C1 segment of cervical spinal cord (tissue), 14 donors: ENCODE measurements at places on chromosomes 1 and 21.

DNA sequence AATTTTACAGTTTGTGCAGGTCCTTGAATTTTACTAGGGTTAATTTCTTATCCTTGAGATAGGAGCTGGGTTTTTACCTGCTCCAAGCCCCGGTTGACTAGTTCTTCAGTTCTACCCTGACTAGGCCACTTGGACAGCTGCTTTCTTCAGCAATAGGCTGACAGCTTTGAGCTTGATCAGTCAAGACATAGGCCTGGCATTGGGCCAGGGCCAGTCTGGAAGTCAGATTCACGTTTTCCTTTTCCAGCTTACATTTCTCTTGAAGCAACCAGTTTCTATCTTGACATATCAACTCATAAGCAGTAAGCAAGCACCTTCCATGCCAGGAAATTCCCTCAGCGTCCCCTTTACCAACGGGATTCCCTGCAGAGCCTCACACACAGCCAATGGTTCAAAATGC lies 63.7 kb upstream of the AJAP1 start:
- no peak for DNase-seq

DNA sequence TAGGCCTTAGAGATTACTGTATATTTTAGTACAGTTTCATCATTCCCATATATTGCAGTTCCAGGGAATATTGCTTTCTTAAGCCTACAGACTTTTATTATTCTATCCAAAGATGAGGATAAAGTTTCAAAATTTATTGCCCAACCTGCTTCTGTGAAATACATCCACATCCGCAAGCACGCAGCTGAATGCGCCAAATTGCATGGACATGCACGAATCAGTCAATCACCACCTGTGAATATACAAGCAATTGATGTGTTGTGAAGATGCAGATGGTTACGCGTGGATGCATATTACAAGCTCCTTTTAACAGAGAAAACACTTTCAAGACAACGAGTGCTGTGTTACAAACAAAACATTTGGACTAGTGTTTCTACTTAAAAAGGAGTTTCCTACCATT lies 577.8 kb upstream of the PLXNA2 start:
- DNase-seq = no peak

- DNase-seq = no peak
These were observed 354.6 kb downstream of the PTPRU start for GRCh38 chr1:29590583-29591565.

DNA sequence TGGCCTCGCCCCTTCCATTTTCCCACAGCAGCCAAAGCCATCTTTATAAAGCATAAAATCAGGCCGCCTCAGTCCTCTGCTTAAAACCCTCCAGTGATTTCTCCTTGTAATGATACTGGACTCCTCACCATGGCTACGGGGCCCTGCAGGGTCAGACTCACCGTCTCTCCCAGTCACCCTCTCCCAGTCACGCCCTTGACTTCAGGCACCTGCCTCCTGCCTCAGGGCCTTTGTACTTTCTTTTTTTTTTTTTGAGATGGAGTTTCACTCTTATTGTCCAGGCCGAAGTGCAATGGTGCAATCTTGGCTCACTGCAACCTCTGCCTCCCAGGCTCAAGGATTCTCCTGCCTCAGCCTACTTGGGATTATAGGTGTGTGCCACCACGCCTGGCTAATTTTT lies 47.8 kb downstream of the PIK3CD start:
- no peak for DNase-seq

GRCh38 chr1:182169203-182169602 lies 107.7 kb upstream of the ZNF648 start:
- DNase-seq = no peak

GRCh38 chr1:236724506-236724905 lies 38.2 kb downstream of the ACTN2 start:
- DNase-seq = no peak

- DNase-seq = no peak
These were observed 75.5 kb upstream of the ATP5PO start for GRCh38 chr21:33991133-33991532.

- no peak for DNase-seq
These were observed 17.0 kb downstream of the CAMK1G start for GRCh38 chr1:209600541-209600940.

- DNase-seq = no peak
These were observed 363.6 kb upstream of the CAMK1G start for GRCh38 chr1:209219791-209220524.

- no peak for DNase-seq
These were observed 23.1 kb downstream of the RHEX start for GRCh38 chr1:206075786-206076755.

DNA sequence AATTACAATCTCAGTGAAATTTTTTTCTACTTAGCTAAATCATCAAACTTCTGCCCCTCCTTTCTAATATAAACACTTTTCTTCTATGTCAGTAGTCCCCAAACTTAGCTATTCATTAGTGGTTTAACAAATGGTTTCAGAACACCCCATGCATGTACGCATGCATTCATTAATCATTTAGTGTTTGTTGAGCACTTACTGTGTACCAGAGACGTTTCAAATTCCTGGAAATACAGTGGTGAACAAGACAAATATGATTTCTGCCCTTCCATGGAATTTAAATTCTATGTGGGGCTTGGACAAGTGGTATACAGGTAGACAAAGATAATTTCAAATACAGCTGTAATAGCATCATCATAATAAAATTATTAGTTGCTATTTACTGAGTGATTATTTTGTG lies 1.5 kb downstream of the ZBTB40 start:
- DNase-seq = no peak

GRCh38 chr1:5394111-5394510 lies 598.1 kb downstream of the NPHP4 start:
- DNase-seq = no peak

DNA sequence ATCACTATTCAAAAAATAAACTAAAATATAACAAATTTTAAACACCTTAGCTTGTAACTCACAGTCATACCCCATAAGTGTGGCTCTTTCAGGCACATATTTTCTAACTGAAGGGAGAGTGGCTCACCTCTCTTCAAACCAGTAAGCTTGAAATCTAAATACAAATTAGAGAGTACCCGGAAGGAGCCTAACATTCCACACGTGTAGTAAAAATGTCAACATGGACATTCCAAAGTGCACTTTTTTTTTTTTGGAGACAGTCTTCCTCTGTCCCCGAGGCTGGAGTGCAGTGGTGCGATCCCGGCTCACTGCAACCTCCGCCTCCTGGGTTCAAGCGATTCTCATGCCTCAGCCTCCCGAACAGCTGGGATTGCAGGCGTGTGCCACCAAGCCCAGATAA lies 275.6 kb upstream of the ADGRL2 start:
- DNase-seq = no peak

- no peak for DNase-seq
These were observed 27.8 kb upstream of the IFNAR2 start for GRCh38 chr21:33201956-33202355.

DNA sequence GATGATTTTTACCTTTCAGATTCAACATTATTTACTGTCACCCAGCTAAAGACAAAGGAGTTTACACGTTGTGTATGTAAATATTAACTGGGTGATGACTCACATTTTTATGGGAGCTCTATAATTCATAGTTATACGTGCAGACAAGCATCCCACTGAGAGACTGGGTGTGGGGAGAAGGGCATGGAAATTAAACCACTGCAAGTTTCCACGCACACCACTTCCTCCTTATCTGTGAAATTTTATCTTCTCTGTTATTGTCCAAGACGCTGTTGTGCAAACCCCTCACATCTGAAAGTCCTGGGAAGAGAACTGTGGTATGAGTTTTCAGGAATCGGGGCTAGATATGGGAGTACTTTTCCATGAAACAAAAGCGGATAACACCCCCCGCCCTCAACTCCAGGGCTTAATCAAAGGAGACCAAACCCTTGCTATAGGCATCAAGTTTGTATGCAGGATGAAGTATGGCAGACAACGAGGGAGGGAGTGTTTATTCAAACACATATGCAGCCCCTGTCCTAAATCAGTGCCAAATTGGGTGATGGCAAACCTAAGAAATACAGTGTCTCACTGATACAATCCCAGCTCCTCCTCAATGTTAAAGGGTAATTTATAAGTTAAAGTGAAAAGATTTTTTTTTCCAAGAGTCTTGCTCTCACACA lies 23.3 kb upstream of the DPT start:
- no peak for DNase-seq

DNA sequence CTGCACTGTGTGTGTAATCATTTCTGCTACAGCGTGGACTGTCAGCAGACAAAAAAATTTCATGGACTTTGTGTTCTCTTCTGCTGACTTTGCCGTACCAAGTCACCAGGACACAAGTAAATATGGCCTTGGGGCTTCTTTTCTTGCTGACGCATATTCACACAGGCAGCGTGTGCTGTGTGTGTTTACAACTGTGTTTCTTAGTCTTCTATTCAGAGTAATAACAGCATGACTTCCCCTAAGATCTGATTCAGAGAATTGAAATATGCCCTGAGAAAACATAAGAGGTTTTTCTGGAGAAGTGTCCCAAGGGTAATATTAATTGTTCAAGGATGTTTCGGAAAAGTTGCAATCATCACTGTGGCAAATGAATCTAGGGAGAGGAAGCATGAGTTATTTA lies 47.1 kb upstream of the DYNLT5 start:
- DNase-seq = no peak

GRCh38 chr1:21894034-21894881 lies 42.9 kb downstream of the HSPG2 start:
- DNase-seq = no peak

DNA sequence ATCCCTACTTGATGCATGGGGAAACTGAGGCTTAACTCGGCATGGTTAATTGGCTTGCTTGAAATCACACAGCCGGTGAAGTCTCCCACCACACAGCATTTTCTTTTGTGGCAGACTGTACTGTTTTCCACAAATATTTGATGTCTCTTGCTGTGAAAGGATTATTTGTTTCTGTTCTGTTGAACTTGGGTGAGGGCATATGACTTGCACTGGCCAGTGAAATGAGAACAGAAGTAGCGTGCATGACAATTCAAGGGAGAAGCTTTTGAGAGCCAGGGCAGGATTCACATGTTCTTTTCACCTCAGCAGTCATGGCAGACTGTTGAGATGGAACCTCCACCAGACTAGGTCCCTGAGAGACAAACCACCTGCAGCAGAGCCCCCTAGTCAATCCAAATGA lies 11.7 kb upstream of the AK2 start:
- DNase-seq = no peak

GRCh38 chr1:16258591-16259135 lies 21.7 kb upstream of the CPLANE2 start:
- DNase-seq = no peak

DNA sequence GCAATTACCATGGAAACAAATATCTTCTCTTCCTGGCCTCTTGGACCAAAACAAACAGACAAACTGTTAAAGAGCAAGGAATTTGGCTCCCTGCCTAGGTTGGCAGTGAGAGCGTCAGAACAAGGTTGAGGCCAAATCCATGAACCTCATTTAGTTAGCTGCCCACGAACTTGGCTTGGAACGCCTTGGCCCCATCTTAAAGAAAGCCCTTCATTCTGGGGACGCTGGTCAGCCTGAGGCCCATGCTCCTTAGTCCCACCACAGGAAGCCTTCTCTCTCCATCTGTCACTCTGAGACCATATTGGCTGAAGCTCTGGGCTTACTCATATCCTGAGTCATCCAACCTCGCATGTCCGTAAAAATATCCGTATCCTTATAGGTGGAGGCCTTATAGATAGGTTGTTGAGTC lies 62.4 kb upstream of the DIRAS3 start:
- DNase-seq = peak; percentile 58

- peak; percentile 33 for DNase-seq
These were observed 27.9 kb downstream of the DIP2A start for GRCh38 chr21:46486481-46487126.

DNA sequence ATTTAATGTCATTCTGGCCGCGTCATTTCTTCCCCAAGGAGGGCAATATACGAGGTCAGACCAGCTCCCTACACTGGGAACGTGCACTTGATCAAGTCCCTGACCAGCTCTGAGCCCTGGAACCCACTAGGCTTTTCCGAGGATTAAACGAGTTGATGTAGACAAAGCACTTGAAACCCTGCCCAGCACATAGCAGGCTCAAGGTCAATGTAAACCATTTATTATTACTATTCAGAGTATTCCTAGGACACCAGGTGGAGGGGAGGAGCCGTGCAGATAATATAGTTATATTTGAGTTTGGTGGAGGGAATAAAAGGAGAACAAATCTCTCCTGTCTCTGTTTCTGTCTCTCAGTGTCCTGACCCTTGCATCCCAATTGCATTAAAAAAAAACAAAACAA lies 174.1 kb upstream of the IGSF21 start:
- DNase-seq = no peak

GRCh38 chr1:44723496-44724295 lies 7.3 kb downstream of the RNU5D-1 start:
- no peak for DNase-seq

DNA sequence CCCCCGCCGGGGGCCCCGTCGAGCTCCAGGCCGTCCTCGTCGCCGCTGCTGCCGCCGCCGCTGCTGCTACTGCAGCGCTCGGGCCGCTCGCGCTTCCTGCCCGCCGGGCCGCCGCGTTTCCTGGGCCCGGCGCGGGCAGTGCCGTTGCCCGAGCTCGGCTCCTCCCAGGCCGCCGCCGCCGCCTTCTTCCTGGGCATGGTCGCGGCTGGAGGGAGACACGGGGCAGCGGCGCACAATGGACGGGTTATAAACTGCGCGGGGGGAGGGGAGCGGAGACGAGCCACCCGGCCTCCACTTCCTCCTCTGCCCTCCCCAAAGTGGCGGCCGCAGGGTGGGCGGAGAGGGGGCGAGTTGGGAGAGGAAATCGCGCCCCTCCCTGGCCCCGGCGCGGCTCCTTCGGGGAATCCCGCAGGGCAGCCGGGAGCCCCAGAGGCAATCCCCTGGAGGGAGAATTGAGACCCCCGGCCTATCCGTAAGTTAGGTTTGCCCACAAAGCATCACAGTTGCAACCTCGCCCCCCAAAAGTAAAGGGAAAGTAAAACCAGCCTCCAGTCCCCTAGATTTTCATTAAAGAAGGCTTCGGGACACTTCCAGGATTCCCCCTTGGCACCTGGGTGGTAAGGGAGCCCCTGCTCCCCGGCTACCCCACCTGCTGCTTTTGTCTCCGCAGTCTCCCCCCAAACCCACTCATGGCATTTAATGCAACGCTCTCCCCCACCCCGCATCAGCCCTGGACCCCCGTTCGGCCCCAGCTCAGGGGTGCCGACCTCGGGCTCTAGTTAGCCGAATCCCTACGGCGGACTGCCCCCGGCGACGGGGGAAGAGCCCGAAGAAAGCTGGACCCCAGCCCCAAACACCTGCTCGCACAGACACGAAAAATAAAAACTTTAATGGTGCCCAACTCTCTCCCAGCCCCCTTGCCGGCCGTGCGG lies 893 bp downstream of the RCC2 start:
- DNase-seq = peak; percentile 27

- DNase-seq = no peak
These were observed 3.9 kb upstream of the ZSCAN20 start for GRCh38 chr1:33468531-33468930.

GRCh38 chr1:199007423-199007822 lies 368.6 kb downstream of the PTPRC start:
- DNase-seq = no peak

GRCh38 chr1:230599926-230600656 lies 42.2 kb upstream of the COG2 start:
- no peak for DNase-seq
